ENCODE measurements at places on chromosomes 1 and 21. TPM values are rescaled to one million over a fixed set of nuclear protein-coding genes. Genes with fewer than 3 reads are reported as not detected.
A peak's percentile ranks its signal among the peaks of the same experiment; 100 is the strongest.

- H3K36me3 ChIP-seq = no peaks in the 10 kb centered on the region
- no peak overlapping the region for H3K27ac ChIP-seq
- H3K4me1 ChIP-seq = no peaks in the 10 kb centered on the region
- H3K4me3 ChIP-seq = no peak overlapping the region
- no peaks in the 10 kb centered on the region for H3K27me3 ChIP-seq
- no peak for DNase-seq
These were observed 57.4 kb downstream of the HSPA13 start for GRCh38 chr21:14325595-14325994.

GRCh38 chr1:201703621-201704438 is 125.1 kb upstream of the IPO9 start:
- peaks cover 50% of the 10 kb centered on the region for H3K4me1 ChIP-seq
- H3K4me3 ChIP-seq = peak overlapping the region; percentile 83
- H3K27ac ChIP-seq = peak overlapping the region; percentile 97
- H3K36me3 ChIP-seq = no peaks in the 10 kb centered on the region
- peaks cover 14% of the 10 kb centered on the region for H3K27me3 ChIP-seq

DNA sequence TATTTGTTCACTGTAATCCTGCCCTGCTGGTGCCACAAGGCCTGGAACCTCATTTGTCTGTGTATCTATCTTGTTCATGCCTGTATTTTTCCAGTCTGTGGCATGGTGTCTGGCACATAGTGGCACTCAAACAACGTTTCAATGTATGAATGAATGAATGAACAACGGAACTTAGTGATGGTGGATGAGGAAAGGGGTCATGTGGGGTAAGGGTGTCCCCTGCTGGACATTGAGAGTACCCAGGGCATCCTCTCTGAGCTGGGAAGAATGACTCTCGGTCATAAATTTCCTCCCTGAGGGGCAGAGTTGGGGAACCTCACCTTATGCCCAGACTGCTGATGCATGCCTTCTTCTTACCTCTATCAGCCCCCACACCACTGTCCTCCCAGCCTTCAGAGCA is 18.9 kb upstream of the ZNF683 start:
- peak overlapping the region; percentile 21 for H3K4me3 ChIP-seq
- H3K27me3 ChIP-seq = no peaks in the 10 kb centered on the region
- H3K27ac ChIP-seq = no peak overlapping the region

- H3K4me1 ChIP-seq = no peaks in the 10 kb centered on the region
- H3K4me3 ChIP-seq = peak overlapping the region; percentile 67
- H3K27ac ChIP-seq = no peak overlapping the region
- H3K27me3 ChIP-seq = peaks cover 4% of the 10 kb centered on the region
- no peaks in the 10 kb centered on the region for H3K36me3 ChIP-seq
These were observed 1.1 kb downstream of the NENF start for GRCh38 chr1:212433577-212434462.

- DNase-seq = peak; percentile 83
- no peaks in the 10 kb centered on the region for H3K36me3 ChIP-seq
- peak overlapping the region; percentile 84 for H3K4me3 ChIP-seq
- peaks cover 18% of the 10 kb centered on the region for H3K4me1 ChIP-seq
- peaks cover 19% of the 10 kb centered on the region for H3K27me3 ChIP-seq
- H3K27ac ChIP-seq = peak overlapping the region; percentile 70
These were observed 4.5 kb downstream of the C1orf232 start for GRCh38 chr1:26164036-26164860.

- peaks cover 1% of the 10 kb centered on the region for H3K27me3 ChIP-seq
- H3K4me3 ChIP-seq = no peak overlapping the region
- H3K36me3 ChIP-seq = no peaks in the 10 kb centered on the region
- H3K4me1 ChIP-seq = peaks cover 10% of the 10 kb centered on the region
- H3K27ac ChIP-seq = no peak overlapping the region
These were observed 18.4 kb downstream of the OLIG1 start for GRCh38 chr21:33088384-33088783.

DNA sequence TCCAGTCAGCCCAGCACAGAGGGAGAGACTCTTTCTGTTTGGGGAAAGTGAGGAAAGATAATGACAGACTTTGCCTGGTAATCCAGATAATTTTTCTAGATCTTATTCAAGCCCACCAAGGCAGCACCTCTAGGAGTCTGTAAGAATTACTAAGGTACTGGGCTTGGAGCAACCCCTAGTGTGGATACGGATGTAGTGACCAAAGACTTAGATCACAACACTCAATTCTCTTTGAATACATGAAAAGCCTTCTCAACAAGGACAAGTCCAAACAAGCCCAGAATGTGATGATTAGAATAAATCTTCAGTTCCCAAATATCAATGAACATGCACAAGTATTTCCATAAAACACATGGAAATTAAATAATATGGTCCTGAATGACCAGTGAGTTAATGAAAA is 206.9 kb downstream of the MRPL39 start:
- H3K27me3 ChIP-seq = no peaks in the 10 kb centered on the region
- no peak for DNase-seq
- no peaks in the 10 kb centered on the region for H3K4me1 ChIP-seq
- H3K4me3 ChIP-seq = no peak overlapping the region
- no peak overlapping the region for H3K27ac ChIP-seq

- H3K36me3 ChIP-seq = peaks cover 1% of the 10 kb centered on the region
- no peak overlapping the region for H3K4me3 ChIP-seq
- no peaks in the 10 kb centered on the region for H3K4me1 ChIP-seq
These were observed 7.1 kb upstream of the KCNK1 start for GRCh38 chr1:233606813-233607212.

Gene EXTL1
- 2.6 TPM for total RNA-seq

Gene SHISAL2A
- total RNA-seq = not detected

DNA sequence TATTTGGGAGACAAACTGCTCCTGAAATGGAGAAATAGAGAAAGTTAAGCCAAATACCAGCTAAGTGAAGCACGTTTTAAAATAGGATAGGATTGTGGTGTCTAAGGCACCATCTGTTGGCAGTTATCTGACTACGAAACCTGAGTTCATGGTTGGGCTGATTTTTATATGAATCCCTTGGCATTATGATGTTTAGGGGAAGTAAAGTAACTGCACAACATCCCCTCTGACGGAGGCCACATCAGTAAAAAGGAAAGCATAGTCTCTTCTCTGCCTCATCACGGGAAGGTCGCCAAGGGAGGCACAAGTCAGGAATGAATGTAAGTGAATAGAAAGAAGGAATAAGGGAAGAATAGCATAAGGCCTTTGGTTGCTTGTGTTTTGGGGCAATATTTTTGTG is 128.0 kb downstream of the PRRX1 start:
- H3K4me3 ChIP-seq = no peak overlapping the region
- DNase-seq = no peak
- H3K4me1 ChIP-seq = no peaks in the 10 kb centered on the region

DNA sequence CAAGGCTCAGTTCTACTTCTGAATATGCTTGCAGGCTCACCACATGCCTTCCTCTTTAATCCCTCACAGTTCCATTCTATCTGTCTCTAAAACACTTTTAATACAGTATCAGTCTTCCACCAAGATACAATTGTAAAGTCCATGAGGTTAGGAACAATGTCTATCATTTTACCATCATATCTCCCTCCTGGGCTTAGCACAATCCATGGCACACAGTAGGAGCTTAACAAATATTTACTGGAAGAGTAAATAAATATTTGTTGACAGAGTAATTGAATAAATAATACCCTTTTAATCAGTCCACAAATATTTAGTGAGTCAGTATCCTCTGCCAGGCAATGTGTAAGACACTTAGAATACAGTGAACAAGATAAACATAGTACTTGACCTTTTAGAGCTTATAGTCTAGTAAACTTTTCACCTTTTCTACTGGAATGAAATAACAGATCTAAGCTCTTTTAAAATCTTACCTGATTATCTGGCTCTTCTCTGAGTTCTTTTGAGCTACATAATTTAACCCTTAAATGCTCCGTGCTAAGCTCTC is 12.7 kb upstream of the GADD45A start:
- H3K27ac ChIP-seq = peak overlapping the region; percentile 14
- H3K27me3 ChIP-seq = no peaks in the 10 kb centered on the region
- no peak overlapping the region for H3K4me3 ChIP-seq
- no peaks in the 10 kb centered on the region for H3K36me3 ChIP-seq
- no peak for DNase-seq

DNA sequence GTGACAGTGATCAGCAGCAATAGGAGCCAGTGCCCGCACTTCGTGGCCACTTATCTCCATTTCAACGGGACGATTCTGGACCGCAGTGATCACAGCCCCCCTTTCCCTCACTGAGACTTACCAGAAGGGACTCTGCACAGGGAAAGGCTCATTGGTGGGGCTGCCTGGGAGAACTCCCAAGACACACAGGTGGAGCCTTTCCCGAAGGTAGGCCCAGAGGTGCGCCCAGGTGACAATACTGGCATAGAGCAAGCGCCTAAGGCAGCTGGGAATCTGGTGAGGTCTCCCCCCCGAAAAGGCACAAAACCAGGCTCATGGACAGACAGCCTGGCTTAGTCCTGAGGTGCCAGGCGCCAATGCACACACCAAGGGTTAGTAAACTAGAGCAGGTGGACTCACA is 318.9 kb downstream of the AJAP1 start:
- H3K27ac ChIP-seq = no peak overlapping the region
- DNase-seq = no peak
- peaks cover 10% of the 10 kb centered on the region for H3K36me3 ChIP-seq
- no peak overlapping the region for H3K4me3 ChIP-seq

GRCh38 chr1:23554481-23555269 is 4.6 kb downstream of the ID3 start:
- peak; percentile 91 for DNase-seq
- H3K4me3 ChIP-seq = peak overlapping the region; percentile 83
- H3K4me1 ChIP-seq = peaks cover 42% of the 10 kb centered on the region
- no peaks in the 10 kb centered on the region for H3K36me3 ChIP-seq

- H3K27ac ChIP-seq = no peak overlapping the region
- H3K4me1 ChIP-seq = no peaks in the 10 kb centered on the region
- DNase-seq = no peak
- peaks cover 2% of the 10 kb centered on the region for H3K27me3 ChIP-seq
- no peaks in the 10 kb centered on the region for H3K36me3 ChIP-seq
These were observed 72.3 kb upstream of the POGK start for GRCh38 chr1:166766942-166767341.

DNA sequence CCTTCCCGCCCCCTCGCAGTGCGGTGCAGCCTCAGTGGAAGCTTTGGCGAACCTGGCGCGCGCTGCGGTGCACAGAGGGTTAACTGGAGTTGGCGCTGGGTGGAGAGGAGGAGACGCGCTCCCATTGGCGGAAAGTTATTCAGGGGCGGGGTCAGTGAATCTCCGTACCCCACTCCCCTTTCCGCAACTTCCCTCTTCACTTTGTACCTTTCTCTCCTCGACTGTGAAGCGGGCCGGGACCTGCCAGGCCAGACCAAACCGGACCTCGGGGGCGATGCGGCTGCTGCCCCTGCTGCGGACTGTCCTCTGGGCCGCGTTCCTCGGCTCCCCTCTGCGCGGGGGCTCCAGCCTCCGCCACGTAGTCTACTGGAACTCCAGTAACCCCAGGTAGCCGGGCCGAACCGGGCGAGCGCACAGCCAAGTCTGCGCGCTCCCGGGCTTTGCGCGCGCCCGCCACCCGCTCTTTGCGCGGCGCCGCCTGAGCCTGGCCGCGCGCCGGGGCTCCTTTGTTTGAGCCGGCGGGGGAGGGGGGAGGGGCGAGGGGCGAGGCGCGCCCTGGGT is at the start of gene EFNA4:
EFNA4 (plus strand) TSS at position 191 of the 561 bp plus-strand sequence; CDS start at position 275, 84 bp downstream.
- peak within 1 kb of the TSS; percentile 74 for H3K27ac ChIP-seq
- H3K4me3 ChIP-seq = peak within 1 kb of the TSS; percentile 99
- H3K4me1 ChIP-seq = peaks cover 14% of the 10 kb centered on the region
- peak; percentile 77 for DNase-seq
- H3K36me3 ChIP-seq = peaks cover 5% of the 10 kb centered on the region
- peaks cover 9% of the 10 kb centered on the region for H3K27me3 ChIP-seq

DNA sequence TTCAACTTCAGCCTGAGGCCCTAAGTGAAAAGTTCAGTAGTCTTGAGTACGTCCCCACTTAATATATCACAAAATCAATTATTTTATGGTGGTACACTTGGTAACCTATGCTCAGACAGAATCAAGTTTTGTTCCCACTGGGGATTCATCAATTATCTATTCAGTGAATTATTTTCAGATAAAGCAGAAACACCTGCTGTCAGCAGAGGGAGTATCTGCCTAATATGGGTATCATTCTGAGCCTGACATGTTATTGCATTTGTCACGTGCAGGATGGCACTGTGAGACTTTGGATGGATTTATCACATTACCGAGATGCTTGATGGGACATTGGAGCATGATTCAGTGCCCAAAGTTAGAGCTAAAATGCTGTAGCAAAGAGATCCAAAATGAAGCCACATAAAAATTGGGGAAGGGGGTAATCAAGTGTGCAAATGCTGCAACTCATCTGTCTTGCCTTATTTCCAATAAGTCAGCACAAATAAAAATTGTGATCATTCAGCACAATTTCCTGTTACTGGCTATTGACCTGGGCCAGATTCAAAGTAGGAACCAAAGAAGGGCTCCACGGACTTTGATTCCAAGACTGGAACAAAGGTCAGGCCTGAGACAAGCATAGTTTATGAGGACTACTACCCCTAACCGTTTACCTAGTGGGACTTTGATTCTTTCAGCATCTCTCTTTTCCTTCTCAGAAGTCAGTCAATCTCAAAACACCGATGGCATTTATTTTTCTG is 657.6 kb downstream of the LMO4 start:
- H3K27ac ChIP-seq = no peak overlapping the region

- no peak for DNase-seq
- H3K27me3 ChIP-seq = peaks cover 12% of the 10 kb centered on the region
- H3K4me3 ChIP-seq = peak overlapping the region; percentile 93
These were observed 15.8 kb downstream of the NR5A2 start for GRCh38 chr1:200043336-200043668.

DNA sequence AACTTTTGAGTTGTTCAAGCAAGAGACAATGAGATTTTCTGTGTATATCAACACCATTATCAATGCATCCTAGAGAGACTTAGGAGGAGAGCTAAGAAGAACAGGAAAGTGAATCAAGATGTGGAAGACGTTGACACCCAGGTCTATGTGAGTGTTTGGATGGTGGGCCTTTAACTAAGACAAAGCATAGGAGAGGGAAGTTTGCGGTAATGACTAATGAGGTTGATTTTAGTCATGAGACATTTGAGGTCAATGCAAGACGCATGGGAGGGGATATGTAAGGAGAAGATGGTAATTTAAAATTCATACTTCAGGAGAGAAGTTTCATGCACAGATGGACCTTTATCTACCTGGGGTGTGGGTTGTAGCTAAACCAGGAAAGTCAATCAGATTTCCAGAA is 269.6 kb downstream of the VAV3 start:
- no peak for DNase-seq
- H3K4me1 ChIP-seq = peaks cover under 1% of the 10 kb centered on the region
- peaks cover under 1% of the 10 kb centered on the region for H3K27me3 ChIP-seq
- H3K27ac ChIP-seq = no peak overlapping the region
- H3K4me3 ChIP-seq = no peak overlapping the region

All from glutamatergic neuron (in vitro differentiated cells).